ENCODE measurements at places on chromosomes 13 and 19.

DNA sequence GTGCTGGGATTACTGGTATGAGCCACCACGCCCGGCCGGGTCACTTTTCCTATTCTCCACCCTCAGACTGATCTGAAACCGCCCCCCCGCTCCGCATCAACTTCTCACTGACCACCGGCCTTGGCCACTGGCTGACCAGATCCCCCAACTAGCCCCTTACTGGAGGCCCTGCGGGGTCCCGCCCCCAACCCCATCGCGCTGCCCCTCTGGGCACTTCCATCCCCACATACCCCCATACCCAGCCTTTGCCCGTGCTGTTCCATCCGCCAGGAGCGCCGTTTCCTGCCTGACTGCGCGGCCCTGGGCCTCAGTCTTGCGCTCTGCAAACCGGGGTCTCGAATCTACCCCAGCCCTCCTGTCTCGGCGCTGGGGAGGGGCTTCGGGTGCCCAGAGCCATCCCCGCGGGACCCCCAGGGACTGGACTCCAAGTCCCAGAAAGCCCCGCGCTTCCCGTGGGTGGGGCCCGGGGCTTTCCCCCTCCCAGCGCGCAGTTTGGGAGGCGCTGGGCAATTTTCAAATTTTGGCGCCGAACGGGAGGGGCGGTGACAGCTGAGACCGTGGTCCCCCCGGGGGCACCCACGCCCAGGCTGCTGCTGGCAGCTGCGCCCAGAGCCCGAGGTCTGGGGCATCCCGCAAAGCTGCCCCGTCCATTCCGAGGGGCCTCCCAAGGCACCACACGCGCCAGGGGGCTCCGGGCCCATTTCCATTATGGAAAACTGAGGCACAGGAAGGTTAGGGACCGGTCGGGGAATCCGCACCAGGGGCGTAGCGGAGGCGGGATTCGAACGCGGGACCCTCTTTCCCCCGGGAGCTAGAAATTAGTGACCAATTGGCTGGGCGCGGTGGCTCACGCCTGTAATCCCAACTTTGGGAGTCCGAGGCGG is 5.2 kb upstream of the LMNB2 start:
- peak; percentile 37 for DNase-seq

DNA sequence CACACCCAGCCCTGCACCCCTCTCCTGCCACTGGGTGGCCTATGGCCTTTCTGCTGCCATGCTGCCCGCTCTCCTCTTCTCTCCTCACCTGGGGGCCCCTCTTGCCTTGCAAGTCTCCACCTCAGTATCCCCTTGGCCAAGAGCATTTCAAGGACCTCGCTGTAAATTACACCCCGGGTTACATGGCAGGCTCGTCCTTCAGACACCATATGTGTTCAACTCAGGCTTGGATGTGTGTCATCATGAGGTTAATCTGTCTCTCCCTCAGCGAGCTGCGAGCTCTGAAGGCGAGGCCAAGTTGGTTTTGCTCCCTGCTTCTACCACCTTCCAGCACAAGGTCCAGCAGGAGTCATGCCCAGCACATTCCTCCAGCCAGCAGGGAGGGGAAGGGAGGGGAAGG is 74.8 kb upstream of the TM9SF2 start:
- DNase-seq = no peak

GRCh38 chr19:33040994-33041827 is 23.5 kb downstream of the RHPN2 start:
- DNase-seq = peak; percentile 26

DNA sequence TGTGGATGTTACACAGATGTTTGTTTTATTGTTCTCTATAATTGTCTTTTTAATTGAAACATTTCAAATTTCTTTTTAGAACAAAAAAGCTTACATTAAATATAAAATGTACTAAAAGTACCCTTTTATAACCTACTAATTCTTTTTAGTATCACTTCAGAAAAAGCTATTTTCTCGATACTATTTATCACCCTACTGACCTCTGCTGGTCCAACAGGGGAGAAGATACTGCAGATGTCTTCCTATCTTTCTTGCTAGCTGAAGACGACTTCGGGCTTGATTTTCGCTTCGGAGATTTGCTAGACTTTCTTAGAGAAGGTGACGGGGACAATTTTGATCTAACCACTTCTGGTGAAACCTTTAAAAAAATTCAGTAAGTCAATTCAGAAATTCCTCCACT is 42.4 kb downstream of the ZC3H13 start:
- DNase-seq = peak; percentile 42

DNA sequence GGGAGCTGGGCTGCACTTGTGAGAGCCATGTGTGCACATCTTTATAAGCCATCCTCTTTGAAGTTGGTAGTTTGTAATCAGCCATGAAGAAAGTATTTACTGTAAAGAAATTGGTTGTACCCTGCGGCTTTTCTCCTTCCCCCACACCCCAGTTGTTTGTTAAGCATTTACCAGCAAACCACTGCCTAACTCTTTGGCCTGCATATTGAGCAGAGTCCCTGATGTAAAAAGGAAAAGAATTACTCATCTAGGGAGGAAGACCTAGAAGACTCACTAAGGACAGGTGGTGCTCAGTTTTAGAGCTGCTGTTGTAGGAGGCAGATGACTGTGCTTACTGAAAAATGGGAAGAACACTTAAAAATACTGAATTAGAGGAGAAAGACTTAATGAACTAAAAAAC is 245.3 kb downstream of the PCCA start:
- no peak for DNase-seq

DNA sequence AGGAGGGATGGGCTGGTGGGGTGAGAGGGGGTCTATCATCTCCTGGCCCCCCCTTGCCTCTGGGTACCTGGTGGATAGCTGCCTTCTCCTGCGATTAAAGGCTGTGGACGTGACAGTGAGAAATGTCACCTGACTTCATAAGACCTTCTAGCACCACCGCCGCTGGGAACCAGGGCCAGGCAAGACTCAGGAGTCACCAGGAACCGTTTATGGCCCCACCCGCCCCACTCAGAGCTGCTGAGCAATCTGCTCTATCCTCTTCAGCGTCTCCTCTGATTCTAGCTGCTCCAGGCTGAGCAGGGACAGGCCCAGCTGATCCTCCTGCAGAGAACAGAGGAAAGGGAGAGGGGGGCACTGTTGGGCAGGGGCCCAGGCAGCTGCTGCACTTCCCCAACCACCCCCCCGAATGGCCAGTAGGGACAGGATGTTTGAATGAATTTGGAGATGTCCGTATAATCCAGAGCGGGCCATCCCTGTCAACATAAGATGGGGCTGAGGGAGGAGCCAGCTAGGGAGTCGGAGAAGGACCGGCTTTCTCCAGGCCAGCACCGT is 10.9 kb downstream of the KLC3 start:
- no peak for DNase-seq

DNA sequence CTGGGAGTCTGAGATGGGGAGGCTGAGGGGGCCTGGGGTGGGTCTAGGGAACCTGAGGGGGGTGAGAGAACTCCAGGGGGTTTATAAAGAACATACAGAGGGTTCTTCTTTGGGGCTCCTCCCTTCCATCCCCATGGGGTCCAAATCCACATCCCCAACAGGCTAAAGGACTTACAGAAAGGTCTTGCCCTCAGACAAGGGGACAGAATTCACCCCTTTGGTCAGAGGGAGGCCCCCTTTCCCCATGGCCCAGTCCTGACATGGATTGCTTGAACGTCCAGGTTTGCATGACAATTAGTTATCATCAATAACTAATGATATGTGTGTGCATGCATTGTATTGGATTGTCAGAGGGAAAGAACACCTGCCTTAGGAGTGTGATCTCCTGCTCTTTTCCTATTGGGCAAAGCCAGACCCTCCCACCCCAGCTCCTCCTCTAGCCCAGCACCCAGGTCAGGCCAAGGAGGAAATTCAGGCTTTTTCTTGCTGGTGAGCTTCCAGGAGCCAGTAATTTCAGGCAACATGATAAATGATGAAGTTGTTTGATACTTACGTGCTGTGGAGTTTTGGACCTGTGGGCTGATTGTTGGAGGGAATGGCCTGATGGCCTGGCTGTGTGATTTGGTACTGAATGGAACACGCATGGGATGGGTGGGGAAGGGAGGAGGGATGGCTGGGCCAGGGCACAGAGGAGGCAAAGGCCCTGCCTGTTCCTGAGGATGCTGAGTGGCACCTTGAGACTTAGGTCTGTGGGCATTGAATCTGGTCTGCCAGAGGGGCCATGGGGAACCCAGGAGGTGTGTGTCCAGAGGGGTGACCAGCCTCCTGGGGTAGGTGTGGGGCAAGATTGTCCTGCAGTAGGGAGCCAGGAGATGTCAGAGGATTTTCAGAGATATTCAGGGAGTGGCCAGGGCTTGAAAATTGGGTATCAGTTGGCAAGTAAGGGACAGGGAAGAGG is 1.1 kb downstream of the KLHL26 start:
- peak; percentile 57 for DNase-seq

All from NCI-H82 (cell line).